Activated CD4-positive, alpha-beta T cell treated with anti-CD3 and anti-CD28 coated beads for 1 hour (primary cell): ENCODE measurements at places on chromosomes 13 and 19.

DNA sequence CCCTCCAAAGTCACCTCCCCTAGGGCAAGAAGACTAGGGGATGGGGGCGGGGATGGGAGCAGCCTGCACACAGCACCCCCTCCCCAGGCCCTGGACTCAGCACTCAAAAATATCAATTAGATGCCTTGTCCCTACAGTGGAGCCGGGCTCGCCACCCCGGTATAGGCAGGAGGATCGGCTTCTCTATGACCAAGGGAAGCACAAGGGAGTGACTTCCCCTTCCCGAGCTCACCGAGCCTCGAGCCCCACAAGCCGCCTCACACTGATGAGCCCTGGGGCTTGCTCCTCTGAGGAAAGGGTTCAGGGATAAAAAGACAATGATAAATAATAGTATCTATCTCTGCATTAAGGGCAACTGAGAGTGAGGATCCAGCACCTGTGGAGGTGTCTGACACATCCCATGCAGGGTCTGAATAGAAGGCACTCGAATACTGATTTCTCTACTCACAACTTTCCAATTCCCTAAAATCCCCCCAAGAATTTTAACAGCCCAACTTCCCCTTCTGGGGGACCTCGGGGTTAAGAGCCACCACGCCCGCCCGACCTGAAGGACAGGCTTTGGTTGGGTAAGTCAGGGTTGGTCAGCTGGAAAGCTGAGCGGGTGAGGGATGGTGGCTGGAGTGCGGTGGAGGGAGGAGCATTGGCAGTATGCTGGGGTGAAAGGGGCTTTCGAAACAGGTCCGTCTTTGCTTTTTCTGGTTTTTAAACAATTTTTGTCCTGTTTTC lies 51.3 kb downstream of the STK24 start:
- no peak for DNase-seq

DNA sequence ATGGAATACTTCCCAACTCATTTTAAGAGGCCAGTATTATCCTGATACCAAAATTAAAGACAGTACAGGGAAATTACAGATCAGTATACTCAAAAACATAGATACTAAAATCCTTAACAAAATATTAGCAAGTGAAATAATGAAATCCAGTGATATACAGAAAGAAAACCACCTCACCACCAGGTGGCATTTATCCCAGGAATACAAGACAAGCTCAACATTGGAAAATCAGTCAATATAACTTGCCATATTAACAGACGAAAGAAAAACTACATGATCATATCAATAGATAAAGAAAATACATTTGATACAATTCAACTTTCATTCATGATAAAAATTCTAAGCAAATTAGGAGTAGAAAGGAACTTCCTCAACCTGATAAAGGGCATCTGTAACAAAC lies 6.7 kb upstream of the GNA15 start:
- DNase-seq, result no peak

- no peak for DNase-seq
These were observed 10.5 kb upstream of the ZNF112 start for GRCh38 chr19:44367024-44367423.

GRCh38 chr19:54448040-54448773 lies 792 bp upstream of the LENG8 start:
- no peak for DNase-seq

DNA sequence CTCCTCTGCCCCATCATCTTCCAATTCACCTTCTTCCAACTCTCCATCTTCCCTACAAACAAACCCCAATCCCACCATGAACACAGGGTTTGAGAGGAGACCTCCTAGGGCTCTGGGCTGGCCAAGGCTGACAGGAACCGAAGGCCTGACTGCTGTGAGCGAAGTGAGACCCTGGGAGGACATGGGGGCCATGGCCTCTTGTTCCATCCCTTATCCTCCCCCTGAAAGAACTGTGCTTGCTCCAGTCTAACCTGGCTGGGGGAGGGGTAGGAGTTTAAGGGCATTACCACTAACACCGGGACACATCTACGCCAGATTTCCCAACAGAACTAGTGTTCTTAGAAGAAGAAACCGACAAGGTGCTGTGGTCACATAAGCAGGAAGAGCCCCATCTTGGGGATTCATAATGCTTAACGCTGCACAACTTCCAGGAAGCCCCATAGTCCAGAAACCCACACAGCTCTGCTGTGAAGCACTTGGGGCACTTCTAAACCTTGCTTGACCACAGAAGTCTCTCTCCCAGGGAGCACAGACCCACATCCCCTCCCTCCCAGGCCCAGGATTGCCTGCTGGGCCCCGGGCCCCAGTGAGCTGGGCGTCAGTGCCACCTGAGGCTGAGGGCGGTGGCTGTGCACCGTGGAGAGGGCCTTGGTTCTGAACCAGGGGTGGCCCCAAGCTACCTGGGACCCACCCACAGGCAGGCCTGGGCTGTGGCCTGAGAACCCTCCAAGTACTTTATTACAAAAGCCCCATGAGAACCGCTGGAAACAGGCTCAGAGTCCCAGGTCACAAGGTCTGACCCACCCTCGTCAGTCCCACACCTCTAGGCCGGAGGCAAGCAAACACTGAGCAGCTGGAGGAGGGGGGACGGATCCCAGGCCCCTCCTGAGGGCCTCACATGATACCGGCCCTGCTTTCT lies 18.8 kb downstream of the ZC3H4 start:
- no peak for DNase-seq

- DNase-seq, result no peak
These were observed 263.9 kb downstream of the MZT1 start for GRCh38 chr13:72463561-72463960.
